ENCODE measurements at places on chromosomes 1 and 21.

DNA sequence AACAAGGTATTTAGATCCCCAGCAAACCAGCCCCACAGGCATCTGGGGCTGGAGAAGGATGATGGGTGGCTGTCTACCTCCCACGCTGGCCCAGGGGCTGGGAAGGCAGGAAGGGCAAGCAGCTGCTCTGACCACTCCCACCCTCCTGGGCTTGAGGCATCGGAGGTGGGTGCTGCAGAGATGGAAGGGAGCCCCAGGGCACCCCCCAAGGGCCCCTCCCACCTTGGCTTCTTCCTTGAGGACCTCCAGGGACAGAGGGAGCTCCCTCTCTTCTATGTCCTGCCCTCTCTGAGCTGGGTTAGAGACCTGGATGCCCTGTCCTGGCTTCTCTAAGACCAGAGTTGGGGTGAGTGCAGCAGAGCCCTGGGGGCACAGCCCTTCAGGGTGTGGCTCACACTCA, 3.1 kb downstream of the CD52 start:
- peaks cover 66% of the 10 kb centered on the region for H3K36me3 ChIP-seq
- H3K27me3 ChIP-seq = no peaks in the 10 kb centered on the region
- H3K4me3 ChIP-seq = no peak overlapping the region
- DNase-seq = no peak
- peaks cover 34% of the 10 kb centered on the region for H3K4me1 ChIP-seq

- H3K27ac ChIP-seq = no peak overlapping the region
- DNase-seq = no peak
- H3K36me3 ChIP-seq = peaks cover 76% of the 10 kb centered on the region
- H3K27me3 ChIP-seq = no peaks in the 10 kb centered on the region
- H3K4me1 ChIP-seq = no peaks in the 10 kb centered on the region
- H3K4me3 ChIP-seq = no peak overlapping the region
Observed at GRCh38 chr1:212007886-212008285, 27.5 kb downstream of the INTS7 start.

DNA sequence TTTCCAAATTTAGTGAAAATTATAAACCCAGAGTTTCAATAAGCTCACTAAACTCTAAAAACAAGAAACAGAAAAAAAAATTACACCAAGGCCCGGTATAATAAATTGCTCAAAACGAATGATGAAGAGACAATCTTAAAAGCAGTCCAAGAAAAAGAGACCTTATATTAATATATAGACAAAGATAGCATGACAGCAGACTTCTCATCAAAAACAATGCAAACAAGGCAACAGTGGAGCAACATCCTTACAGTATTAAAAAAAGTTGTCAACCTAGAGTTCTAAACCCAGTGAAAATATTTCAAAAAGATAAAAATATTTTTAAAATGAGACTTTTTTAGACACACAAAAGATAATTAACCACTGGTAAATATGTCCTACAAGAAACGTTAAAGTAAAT, 46.7 kb downstream of the KIFAP3 start:
- no peak for DNase-seq
- H3K4me1 ChIP-seq = no peaks in the 10 kb centered on the region
- no peak overlapping the region for H3K4me3 ChIP-seq
- no peaks in the 10 kb centered on the region for H3K36me3 ChIP-seq

GRCh38 chr1:242467556-242468145, 56.8 kb downstream of the PLD5 start:
- no peaks in the 10 kb centered on the region for H3K27me3 ChIP-seq
- H3K4me3 ChIP-seq = no peak overlapping the region
- no peak overlapping the region for H3K27ac ChIP-seq

DNA sequence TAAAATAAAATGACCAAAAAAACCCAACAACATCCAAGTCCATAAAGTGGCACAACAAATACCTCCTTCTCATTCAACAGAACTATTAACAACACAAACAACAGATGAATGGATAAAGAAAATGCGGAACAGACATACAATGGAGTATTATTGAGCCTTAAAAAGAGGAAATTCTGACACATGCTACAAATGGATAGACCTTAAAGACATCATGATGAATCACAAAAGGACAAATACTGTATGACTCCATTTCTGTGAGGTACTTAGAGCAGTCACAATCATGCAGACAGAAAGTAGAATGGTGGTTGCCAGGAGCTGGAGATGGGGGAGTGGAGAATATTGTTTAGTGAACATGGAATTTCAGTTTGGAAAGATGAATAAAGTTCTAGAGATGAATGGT, 42.6 kb downstream of the EYA3 start:
- no peak overlapping the region for H3K27ac ChIP-seq
- no peak overlapping the region for H3K4me3 ChIP-seq
- H3K4me1 ChIP-seq = no peaks in the 10 kb centered on the region
- no peak for DNase-seq

DNA sequence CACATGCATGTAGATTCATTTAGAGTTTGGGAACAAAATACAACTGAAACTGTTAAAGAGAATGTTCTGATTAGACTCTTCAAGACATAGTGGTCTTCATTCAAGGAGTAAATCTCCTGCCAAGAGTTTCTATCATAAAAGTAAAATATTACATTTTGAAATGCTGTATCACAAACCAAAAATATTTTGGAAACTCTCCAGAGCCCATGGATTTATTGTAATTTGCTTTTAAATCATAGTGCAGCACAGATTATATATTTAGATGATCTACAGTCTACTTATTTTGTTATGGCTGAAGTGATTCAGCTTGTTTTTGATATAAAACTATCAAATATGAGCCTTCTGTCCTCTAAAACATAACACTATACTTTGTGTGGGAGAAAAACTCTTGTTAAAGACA, 105.3 kb downstream of the DISP1 start:
- peaks cover 10% of the 10 kb centered on the region for H3K4me1 ChIP-seq
- H3K27ac ChIP-seq = no peak overlapping the region
- H3K36me3 ChIP-seq = no peaks in the 10 kb centered on the region
- no peak for DNase-seq
- H3K27me3 ChIP-seq = no peaks in the 10 kb centered on the region

- no peak overlapping the region for H3K4me3 ChIP-seq
- peak overlapping the region; percentile 56 for H3K27ac ChIP-seq
- no peaks in the 10 kb centered on the region for H3K27me3 ChIP-seq
Observed at GRCh38 chr1:91744953-91745639, 140.9 kb downstream of the TGFBR3 start.

DNA sequence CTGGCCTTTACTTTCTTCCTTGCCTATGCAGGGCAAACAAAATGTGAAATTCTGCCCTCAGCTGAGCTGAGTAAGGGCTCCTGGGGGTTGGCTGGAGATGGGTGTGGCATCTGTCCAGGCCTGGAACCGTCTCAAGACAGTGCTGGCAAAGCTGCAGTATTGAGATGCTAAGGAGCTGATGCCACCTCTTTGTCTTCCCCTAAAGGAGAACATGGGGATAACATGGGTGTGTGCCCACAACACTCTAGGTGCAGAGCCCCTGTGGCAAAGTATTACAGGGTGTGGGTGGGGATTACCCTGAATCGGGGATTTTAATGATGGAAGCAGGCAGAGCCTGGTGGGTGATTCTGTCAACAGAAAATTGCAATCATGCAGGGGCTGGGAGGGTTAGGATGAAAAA, 2.5 kb upstream of the ST3GAL3 start:
- H3K36me3 ChIP-seq = peaks cover 9% of the 10 kb centered on the region
- no peak overlapping the region for H3K27ac ChIP-seq
- no peak overlapping the region for H3K4me3 ChIP-seq
- no peaks in the 10 kb centered on the region for H3K27me3 ChIP-seq
- peaks cover 39% of the 10 kb centered on the region for H3K4me1 ChIP-seq

- no peaks in the 10 kb centered on the region for H3K4me1 ChIP-seq
- H3K4me3 ChIP-seq = no peak overlapping the region
- no peaks in the 10 kb centered on the region for H3K36me3 ChIP-seq
Observed at GRCh38 chr1:67544921-67545320, 114.7 kb upstream of the SERBP1 start.

GRCh38 chr1:182629080-182629479, 24.9 kb upstream of the RGS16 start:
- H3K27ac ChIP-seq = no peak overlapping the region
- no peaks in the 10 kb centered on the region for H3K36me3 ChIP-seq
- no peaks in the 10 kb centered on the region for H3K27me3 ChIP-seq
- no peaks in the 10 kb centered on the region for H3K4me1 ChIP-seq
- no peak overlapping the region for H3K4me3 ChIP-seq

DNA sequence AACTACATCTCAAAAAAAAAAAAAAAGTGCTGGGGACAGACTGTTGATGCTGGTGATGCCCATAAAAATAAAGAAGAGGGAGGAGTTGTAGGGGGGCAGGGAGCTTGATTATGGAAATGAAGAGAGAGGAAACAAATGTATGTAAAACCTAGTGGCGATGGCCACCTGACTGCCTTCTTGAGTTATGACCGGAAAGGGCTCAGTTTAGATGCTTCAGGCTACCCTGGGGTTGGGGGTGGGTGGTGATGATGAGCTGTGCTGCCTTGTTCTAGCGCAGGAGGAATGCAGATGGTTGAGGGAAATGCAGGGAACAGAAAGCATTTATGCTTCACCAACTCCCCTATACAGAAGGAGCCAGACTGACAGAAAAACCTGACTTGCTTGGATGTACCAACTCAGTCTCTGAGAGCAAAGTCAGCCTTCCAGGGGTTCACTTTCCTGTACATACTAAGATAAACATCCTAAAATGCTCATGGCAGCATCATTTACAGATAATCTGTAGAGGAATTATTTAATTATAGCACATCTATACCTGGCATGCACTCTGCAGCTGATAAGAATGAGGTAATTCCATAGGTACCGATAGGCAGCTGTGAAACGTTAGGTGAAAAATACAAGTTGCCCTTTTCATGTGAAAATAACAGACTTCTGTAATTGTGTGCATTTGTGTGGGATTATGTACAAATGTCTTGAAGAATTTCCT, 8.0 kb upstream of the BCAR3 start:
- H3K4me3 ChIP-seq = no peak overlapping the region
- no peak overlapping the region for H3K27ac ChIP-seq
- H3K4me1 ChIP-seq = peaks cover 31% of the 10 kb centered on the region
- no peak for DNase-seq

- H3K27me3 ChIP-seq = peaks cover 18% of the 10 kb centered on the region
- H3K4me3 ChIP-seq = no peak overlapping the region
- no peak overlapping the region for H3K27ac ChIP-seq
- DNase-seq = no peak
- no peaks in the 10 kb centered on the region for H3K36me3 ChIP-seq
Observed at GRCh38 chr1:29549001-29549400, 312.7 kb downstream of the PTPRU start.

GRCh38 chr1:58104960-58105359, 441.6 kb downstream of the OMA1 start:
- no peak overlapping the region for H3K4me3 ChIP-seq
- no peaks in the 10 kb centered on the region for H3K4me1 ChIP-seq
- H3K27me3 ChIP-seq = no peaks in the 10 kb centered on the region
- H3K36me3 ChIP-seq = no peaks in the 10 kb centered on the region
- H3K27ac ChIP-seq = no peak overlapping the region

DNA sequence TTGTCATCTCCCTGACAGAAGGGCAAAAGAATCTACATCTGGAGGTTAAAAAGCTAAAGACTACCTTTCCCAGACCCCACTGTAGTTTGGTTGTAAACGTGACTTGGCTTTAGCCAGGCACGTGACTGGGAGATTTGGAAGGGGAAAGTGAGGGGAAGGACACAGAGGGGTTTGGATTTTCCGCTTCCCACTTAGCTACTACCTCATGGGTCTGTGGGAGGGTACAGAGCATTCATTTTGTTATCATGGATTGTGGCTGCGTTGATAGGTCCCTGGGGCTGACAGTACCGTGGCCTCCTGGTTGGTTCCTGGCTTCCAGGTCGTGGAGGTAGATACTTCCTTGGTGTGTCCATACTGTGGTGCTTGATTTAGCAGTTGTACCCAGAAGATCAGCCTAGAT, 2.6 kb downstream of the CHD1L start:
- no peaks in the 10 kb centered on the region for H3K4me1 ChIP-seq
- no peak overlapping the region for H3K4me3 ChIP-seq
- no peaks in the 10 kb centered on the region for H3K36me3 ChIP-seq
- H3K27ac ChIP-seq = no peak overlapping the region
- H3K27me3 ChIP-seq = no peaks in the 10 kb centered on the region

GRCh38 chr1:173224280-173224892, 17.3 kb upstream of the TNFSF4 start:
- H3K4me1 ChIP-seq = no peaks in the 10 kb centered on the region
- no peak overlapping the region for H3K4me3 ChIP-seq
- DNase-seq = no peak
- H3K27me3 ChIP-seq = no peaks in the 10 kb centered on the region
- H3K27ac ChIP-seq = no peak overlapping the region

GRCh38 chr1:1118011-1118875, 2.4 kb upstream of the C1orf159 start:
- peaks cover 24% of the 10 kb centered on the region for H3K4me1 ChIP-seq
- peaks cover 58% of the 10 kb centered on the region for H3K27me3 ChIP-seq

DNA sequence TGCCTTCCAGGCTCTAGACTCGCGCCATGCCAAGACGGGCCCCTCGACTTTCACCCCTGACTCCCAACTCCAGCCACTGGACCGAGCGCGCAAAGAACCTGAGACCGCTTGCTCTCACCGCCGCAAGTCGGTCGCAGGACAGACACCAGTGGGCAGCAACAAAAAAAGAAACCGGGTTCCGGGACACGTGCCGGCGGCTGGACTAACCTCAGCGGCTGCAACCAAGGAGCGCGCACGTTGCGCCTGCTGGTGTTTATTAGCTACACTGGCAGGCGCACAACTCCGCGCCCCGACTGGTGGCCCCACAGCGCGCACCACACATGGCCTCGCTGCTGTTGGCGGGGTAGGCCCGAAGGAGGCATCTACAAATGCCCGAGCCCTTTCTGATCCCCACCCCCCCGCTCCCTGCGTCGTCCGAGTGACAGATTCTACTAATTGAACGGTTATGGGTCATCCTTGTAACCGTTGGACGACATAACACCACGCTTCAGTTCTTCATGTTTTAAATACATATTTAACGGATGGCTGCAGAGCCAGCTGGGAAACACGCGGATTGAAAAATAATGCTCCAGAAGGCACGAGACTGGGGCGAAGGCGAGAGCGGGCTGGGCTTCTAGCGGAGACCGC, 2.0 kb upstream of the OLIG2 start:
- no peak overlapping the region for H3K27ac ChIP-seq
- no peaks in the 10 kb centered on the region for H3K36me3 ChIP-seq
- DNase-seq = no peak

- H3K4me3 ChIP-seq = no peak overlapping the region
- no peaks in the 10 kb centered on the region for H3K36me3 ChIP-seq
- DNase-seq = no peak
Observed at GRCh38 chr1:87464022-87464490, 135.4 kb downstream of the LMO4 start.

DNA sequence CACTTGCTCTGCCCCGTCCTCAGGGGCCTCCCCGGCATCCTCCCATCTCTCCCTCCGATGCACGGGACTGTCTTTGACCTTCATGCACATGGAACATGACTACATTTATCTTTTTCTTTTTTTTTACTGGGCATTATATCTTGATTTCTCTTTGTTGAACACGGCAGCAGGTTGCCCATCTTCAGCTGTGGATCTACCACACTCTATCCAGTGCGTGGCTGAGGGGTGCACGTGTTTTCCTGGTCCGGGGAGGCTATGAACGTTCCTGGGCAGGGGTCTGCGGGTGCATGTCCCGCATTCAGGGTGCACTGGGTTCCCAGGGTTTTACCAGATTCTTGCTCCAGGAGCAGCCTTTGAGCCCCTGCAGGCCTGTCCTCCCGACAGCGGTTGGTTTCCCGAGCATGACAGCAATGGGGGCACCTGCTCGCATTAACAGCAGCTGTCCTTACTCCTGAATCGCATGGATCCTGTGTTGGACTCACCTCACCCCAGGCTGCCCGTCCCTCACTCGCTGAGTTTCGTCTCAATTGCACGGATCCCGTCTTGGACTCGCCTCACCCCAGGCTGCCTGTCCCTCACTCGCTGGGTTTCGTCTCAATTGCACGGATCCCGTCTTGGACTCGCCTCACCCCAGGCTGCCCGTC, 7.4 kb downstream of the POFUT2 start:
- no peaks in the 10 kb centered on the region for H3K4me1 ChIP-seq
- no peak overlapping the region for H3K4me3 ChIP-seq
- H3K36me3 ChIP-seq = peaks cover 56% of the 10 kb centered on the region
- no peaks in the 10 kb centered on the region for H3K27me3 ChIP-seq
- no peak overlapping the region for H3K27ac ChIP-seq
- DNase-seq = no peak

All from esophagus squamous epithelium (tissue), 5 donors.